ENCODE measurements at places on chromosomes 7 and 10.

DNA sequence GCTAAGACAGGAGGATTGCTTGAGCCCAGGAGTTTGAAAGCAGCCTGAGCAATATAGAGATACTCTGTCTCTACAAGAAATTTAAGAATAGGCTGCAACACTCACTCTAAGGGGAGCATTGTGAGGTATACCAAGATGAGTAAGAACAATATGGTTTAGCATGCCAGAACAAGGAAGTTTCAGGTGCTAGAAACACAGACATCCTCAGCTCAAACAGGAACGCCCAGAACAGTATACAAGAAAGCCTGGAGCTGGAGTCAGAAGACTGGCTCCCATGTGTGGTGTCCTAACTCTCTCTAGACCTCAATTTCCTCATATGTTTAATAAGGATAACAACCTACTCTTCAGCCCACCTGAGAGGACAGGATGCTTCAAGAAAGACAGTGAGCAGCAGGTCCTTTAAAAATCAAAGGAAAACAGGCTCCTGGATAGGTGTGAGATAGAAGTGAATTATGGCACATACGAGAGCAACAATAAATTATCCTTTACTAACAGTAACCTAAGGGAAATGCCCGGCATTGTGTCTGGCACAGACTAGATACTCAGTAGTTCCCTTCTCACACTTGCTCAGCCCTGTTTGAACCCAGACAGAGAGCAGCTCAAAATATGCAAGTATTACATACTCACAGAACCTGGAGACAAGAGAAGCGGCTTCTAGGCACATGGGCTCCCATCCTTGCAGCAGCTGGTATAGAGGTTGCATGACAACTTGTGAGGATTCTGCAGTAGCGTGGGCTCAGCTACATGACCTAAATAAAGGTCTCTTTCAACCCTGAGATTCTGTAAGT, 45.4 kb downstream of the KAT6B start:
- DNase-seq: peak; percentile 22

- peak; percentile 90 for DNase-seq
These were observed at the start of gene JMJD1C for GRCh38 chr10:63465293-63466143. Gene JMJD1C, minus strand, starts transcription at chr10:63465977. Its CDS starts 315 bp downstream, at chr10:63465662.

DNA sequence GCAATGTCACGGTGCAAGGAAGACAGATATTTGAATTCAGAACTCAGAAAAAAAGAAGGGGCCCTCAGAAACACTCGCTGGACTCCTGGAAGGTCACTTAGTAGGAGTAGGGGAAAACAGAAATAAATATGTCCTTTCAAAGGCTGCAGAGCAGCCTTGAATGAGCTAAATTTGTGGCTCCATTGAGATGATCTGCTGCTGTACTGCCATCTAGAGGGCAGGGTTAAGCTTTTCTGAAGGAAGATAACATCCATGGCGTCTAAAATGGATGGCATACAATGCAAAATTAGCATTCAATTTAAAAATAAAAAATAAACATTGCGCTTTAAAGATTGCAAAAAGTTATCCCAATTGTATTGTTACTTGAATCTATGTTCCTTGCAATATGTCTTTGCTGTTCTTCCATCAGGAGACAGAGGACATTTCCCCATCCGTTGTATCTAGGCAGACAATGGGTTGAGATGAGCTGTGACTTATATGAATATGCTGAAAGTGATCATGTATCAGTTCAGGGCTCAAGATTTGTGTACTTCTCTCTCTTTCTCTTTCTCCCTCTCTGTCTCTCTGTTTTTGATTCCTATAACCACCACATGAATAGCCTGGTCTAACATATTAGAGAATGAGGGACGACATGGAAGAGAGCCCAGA, 642.2 kb downstream of the SH2D4B start:
- peak; percentile 12 for DNase-seq

DNA sequence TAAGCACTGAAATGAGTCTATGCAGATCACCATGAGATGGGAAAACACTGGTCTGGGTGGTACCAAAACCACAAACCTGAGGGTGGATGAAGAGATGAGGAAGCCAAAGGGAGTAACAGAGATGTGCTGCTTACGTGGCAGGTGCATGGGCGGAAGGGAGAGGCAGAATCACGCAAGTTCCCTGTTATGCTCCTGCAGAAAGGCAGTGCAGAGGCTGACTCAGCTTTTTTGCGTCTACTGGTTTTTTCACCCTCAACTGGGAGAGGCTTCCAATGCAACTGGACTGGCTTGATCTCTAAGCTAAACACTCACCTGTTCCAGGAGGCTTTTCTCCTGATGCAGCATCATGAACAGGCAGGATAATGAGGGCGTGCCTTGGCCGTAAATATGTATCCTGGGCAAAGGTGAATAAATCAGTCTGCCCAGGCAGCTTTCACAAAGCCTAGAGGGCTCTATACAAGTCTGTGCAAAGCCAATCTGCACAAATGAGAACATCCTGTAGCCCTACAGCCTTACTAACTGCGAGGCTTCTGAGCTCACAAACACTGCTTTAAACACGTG, 95.4 kb upstream of the AFAP1L2 start:
- DNase-seq: peak; percentile 39

GRCh38 chr7:39272111-39272510, 294.1 kb upstream of the YAE1 start:
- peak; percentile 7 for DNase-seq

DNA sequence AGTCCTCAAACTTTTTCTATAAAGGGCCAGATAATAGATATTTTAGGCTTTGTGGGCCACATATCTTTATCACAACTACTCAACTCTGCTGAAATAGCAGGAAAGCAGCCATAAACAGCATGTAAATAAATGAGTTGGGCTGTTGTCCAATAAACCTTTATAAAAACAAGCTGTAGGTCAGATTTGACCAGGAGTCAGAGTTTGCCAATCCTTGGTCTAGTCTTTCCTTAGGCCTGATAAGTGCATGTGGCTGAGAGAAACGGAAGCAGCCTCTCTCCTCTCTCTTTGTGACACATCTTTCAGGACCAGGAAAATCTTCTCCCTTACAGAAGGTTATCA, 724.5 kb downstream of the GRID1 start:
- no peak for DNase-seq

DNA sequence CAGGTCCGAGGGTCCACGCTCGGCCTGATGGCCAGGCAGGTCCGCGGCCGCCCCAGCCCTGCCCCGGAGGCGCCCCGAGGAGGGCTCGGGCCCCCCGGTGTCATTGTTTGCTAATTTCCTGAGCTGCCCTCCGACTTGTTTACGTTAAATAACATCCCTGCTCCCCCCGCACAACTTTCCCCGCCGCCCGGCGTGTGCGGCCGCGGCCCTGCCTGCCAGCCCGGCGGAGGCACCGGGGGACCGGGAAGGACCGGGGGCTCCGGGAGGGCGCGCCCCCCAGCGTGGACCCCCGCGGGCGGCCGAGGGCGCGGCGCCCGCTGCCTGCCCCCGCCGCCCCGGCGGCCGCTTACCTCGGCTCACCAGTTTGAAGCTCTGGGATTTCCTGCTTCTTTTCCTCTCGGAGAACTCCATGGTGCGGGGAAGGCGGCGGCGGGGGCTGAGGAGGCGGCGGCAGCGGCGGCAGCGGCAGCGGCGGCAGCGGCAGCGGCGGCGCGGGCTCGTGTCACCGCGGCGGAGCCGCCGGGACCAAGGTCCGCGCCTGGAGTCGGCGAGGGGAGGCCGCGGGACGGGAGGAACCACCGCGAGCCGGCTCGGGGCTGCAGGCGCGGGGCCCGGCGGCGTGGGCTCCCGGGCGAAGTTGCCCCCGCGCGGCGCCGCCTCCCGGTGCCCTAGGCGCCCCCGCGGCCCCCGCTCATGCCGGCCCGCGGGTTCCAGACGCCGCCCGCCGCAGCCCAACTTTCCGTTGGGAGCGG, 515 bp downstream of the BEND7 start:
- peak; percentile 22 for DNase-seq

DNA sequence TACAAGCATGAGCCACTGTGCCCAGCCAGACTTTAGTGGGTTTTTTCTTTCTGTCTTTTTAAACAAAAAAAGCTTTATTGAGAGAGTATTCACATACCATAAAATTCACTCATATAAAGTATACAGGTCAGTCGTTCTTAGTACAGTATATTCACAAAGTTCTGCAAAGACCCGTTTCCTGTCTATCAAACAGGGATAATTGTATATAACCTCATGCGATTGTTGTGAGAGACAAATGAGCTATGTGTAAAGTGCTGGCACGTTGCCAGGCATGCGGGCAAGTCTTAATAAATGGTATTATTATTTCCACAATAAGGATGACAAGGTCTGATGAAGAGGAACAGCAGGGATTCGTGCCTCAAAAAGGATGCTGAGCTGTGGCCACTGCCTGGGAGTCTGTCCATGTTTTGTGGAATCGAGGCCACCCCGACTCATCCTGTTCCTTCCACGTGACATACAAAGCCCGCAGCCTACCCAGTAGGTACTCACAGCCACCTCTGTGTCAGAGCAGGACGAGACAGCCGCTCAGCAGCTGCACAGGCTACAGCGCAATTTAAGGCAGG, 51.6 kb downstream of the SMKR1 start:
- DNase-seq: peak; percentile 23

GRCh38 chr10:75911426-75911825, 480.0 kb downstream of the LRMDA start:
- no peak for DNase-seq

DNA sequence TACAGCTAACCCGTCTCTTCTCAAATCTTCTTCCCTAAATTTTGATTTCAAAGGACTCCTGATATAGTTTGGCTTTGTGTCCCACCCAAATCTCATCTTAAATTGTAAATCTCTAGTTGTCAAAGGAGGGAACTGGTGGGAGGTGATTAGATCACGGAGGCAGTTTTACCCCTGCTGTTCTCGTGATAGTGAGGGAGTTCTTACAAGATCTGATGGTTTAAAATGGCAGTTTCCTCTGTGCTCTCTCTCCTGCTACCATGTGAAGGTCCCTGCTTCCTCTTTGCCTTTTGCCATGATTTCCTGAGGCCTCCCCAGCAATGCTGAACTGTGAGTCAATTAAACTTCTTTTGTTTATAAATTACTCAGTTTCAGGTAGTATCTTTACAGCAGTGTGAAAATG, 269.3 kb downstream of the POLR1F start:
- DNase-seq: no peak

GRCh38 chr7:80145780-80146422, 11.3 kb downstream of the GNAI1 start:
- DNase-seq: no peak

Measured in tongue (tissue), 3 donors.